Body of pancreas (tissue), 4 donors: ENCODE measurements at places on chromosomes 16 and 17.
A peak's percentile ranks its signal among the peaks of the same experiment; 100 is the strongest.

- peak; percentile 13 for DNase-seq
These were observed 17.0 kb upstream of the ABCA8 start for GRCh38 chr17:68972119-68972704.

DNA sequence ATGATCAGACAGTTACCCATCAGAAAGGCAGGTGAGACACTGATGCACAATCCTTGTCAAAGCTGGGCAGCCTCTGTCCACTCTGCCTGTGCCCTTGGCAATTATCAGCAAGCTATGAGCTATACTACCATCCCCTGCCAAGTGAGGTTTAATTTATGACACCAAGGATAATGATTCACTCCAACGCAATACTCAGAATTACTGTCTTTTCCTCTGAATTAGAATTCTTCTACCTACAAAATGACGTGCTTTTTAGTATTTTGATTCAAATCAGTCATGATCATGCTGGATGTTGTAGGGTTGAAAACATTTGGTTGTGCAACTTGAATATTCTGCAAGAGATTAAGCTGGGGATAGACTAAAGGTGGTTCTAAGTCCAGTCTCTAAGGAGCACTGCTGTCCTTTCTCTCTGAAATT lies 116.8 kb upstream of the SOX9 start:
- no peak for DNase-seq

- no peak for DNase-seq
These were observed 21.0 kb upstream of the FMNL1 start for GRCh38 chr17:45200701-45201100.

GRCh38 chr16:88974916-88975215 lies 2.1 kb downstream of the CBFA2T3 start:
- no peak for DNase-seq

DNA sequence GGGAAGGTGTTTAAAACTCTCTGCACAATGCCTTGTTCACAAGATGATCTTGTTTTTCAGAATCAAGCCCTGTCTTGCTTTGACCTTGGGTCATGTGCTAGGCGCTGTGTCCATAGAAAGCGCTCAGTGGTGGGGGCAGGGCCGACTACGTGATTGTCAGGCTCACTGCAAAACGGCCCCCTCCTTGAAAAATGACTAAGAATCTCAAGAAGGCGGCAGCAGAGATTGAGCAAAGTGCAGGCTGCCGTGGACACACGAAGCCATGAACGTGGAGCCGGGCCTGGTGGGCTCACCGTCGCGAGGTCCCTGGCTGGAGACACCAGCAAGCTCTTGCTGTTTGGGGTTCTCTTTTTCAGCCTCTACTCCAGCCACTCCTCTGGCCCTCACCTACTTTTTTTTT lies 10.2 kb downstream of the ATP2C2 start:
- no peak for DNase-seq

GRCh38 chr17:83078378-83079351 lies 744 bp upstream of the METRNL start:
- DNase-seq = no peak

DNA sequence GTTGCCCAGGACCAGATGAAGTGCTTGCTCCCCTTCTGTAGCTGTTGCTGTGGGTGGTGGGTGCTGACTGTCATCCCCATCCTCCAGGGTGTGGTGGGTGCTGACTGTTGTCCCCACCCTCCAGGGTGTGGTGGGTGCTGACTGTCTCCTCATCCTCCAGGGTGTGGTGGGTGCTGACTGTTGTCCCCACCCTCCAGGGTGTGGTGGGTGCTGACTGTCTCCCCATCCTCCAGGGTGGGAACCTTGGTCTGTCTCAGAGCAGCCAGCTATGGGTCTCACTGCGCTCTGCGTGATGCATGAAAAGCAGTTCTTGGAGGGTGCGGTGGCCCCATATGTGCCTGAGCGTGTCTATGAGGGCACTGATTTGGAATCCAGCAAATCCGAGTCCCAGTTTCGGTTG lies 163.8 kb downstream of the RPTOR start:
- DNase-seq = no peak

DNA sequence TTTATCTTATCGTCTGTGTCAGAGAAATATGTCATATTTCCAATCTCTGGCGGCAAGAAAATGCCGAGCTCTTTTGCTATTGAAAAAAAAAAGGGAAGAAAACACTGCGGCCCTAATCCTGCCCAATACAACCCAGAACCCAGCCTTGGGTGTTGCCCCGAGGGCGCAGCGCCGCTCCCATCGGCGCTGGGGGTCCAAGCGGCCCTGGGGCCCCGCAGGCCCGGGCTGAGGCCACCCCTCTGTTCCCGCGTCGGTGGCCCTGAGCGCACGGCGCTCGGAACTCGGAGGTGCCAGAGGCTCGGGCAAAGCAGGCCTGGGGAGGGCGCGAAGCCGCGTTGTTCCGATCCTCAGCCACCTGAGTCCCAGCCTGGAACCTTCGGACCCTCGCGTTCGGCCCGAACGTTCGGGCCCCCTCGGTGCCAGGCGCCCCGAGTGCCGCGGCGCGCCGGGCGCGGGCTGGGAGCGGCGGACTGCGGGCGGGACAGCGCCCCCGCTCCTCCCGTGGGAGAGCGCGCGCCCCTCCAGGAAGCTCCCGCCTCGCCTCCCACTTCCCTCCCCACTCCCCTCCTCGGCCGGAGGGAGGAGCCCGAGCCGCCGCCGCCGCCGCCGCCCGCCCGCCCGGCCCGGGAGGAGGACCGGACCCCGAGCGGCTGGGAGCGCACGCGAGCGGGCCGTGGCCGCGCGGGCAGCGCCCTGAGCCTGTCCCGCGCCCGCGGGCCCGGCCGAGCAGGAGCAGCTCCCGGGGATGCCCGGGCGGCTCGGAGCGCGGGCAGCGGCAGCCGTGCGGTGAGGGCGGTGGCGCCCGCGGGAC lies at the start of gene CPNE2:
CPNE2 (plus strand) TSS at position 609 of the 811 bp plus-strand sequence. CDS start 18,160 bp downstream, outside the sequence.
- peak; percentile 61 for DNase-seq
